ENCODE measurements at places on chromosomes 16 and 17. TPM values are rescaled to one million over a fixed set of nuclear protein-coding genes. Genes with fewer than 3 reads are reported as not detected.

CYB5B gene
- total RNA-seq: 55.5 TPM

TPSB2 gene
- not detected for total RNA-seq

ANKS4B gene
- total RNA-seq: not detected

TTLL6 gene
- not detected for total RNA-seq

SPATA22 gene
- total RNA-seq: not detected

CACNG4 gene
- 0.07 TPM for total RNA-seq

ELOB gene
- 232 TPM for total RNA-seq

LGALS9B gene
- total RNA-seq: 0.50 TPM

CD7 gene
- not detected for total RNA-seq

AGRP gene
- not detected for total RNA-seq

KCTD13 gene
- 9.2 TPM for total RNA-seq

OTOP3 gene
- total RNA-seq: not detected

PTX4 gene
- not detected for total RNA-seq

TLCD1 gene
- 5.0 TPM for total RNA-seq

ZP2 gene
- total RNA-seq: not detected

FAM234A gene
- 110 TPM for total RNA-seq

TBC1D3E gene
- not detected for total RNA-seq

KRTAP9-8 gene
- total RNA-seq: not detected

ABCA10 gene
- total RNA-seq: 1.3 TPM

ABCC12 gene
- not detected for total RNA-seq

MMP28 gene
- 31.8 TPM for total RNA-seq

TBX2 gene
- not detected for total RNA-seq

BAIAP3 gene
- 0.34 TPM for total RNA-seq

HS3ST3A1 gene
- total RNA-seq: 0.07 TPM

MON1B gene
- 14.0 TPM for total RNA-seq

RNF135 gene
- 15.4 TPM for total RNA-seq

CHST4 gene
- under 0.01 TPM for total RNA-seq

GAN gene
- 25.3 TPM for total RNA-seq

RNFT1 gene
- 16.4 TPM for total RNA-seq

DUS1L gene
- total RNA-seq: 133 TPM

CLEC19A gene
- total RNA-seq: not detected

PRSS8 gene
- 31.1 TPM for total RNA-seq

MEAK7 gene
- total RNA-seq: 46.8 TPM

EVI2A gene
- not detected for total RNA-seq

ASGR1 gene
- total RNA-seq: 0.07 TPM

SPEM2 gene
- not detected for total RNA-seq

CACNG1 gene
- total RNA-seq: not detected

C16orf74 gene
- 51.1 TPM for total RNA-seq

EXOC3L1 gene
- not detected for total RNA-seq

CPD gene
- 264 TPM for total RNA-seq

PROCA1 gene
- total RNA-seq: under 0.01 TPM

ZKSCAN2 gene
- total RNA-seq: 4.4 TPM

SLC52A1 gene
- total RNA-seq: 0.50 TPM

C17orf100 gene
- 0.64 TPM for total RNA-seq

NPIPB13 gene
- total RNA-seq: under 0.01 TPM

ITGB4 gene
- total RNA-seq: 974 TPM

RDM1 gene
- total RNA-seq: 0.14 TPM

IRX3 gene
- total RNA-seq: 2.1 TPM

LRRC37A gene
- 1.4 TPM for total RNA-seq

MYH3 gene
- total RNA-seq: 0.68 TPM

ADGRG3 gene
- not detected for total RNA-seq

C1QL1 gene
- total RNA-seq: under 0.01 TPM

TEDC2 gene
- total RNA-seq: 1.0 TPM

TBC1D26 gene
- under 0.01 TPM for total RNA-seq

RNF157 gene
- total RNA-seq: under 0.01 TPM

TRPV2 gene
- 0.36 TPM for total RNA-seq

TP53TG3 gene
- total RNA-seq: not detected

TTYH2 gene
- total RNA-seq: 3.8 TPM

ANKFN1 gene
- total RNA-seq: not detected

All from nasal cavity respiratory epithelium epithelial cell of viscerocranial mucosa (primary cell).